ENCODE measurements at places on chromosomes 16 and 17. TPM values are rescaled to one million over a fixed set of nuclear protein-coding genes. Genes with fewer than 3 reads are reported as not detected.
A peak's percentile ranks its signal among the peaks of the same experiment; 100 is the strongest.

The CFAP52 gene
- not detected for total RNA-seq

The RNF222 gene
- total RNA-seq = not detected

The MSLN gene
- not detected for total RNA-seq

The CACNG1 gene
- total RNA-seq = not detected

The OR3A2 gene
- not detected for total RNA-seq

The PRAC1 gene
- not detected for total RNA-seq

DNA sequence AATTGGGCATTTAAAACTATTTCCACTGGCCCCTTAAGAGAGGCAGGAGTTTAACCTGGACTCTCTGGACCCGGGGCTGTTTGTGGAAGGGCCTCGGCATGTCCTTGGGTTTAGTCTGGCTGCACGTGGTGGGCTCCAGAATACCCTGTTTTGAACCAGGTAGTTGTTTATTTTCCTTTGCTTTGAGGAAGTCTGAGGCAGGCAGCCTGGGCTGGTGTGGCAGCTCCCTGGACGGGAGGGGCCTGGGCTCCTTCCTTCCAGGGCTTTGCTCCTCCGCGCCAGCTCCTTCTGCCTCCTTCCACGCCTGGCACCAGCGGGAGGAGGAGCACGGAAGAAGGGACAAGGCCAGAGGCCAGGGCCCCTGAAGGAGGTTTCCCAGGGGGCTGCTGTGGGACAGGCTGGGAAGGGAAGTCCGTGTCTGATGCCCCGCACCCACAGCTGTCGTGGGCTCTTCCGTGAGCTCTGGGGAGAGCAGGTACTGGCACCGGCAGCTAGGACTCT is 15.5 kb downstream of the BANP start:
- peak; percentile 49 for DNase-seq

DNA sequence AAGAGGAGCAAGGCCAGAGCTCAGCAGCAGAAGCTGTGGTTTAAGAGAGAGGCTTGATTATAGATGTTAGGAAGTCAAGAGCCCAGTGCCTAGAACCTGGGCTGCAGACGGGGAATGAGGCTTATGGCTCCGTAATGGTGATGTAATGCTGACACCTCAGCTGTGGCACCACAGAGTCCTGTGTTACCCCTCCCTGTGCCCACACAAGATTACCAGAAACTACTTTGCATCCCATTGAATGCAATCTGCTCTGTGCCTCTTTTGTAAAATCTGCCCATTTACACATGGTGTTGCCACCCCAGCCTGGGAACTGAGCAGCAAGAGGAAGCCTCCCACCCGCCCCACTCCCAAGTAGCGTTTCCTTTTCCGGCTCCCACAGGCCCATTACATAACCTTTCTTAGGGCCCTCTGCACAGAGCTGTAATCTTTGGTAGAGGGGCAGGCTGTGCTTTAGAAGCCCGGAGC is 57.0 kb downstream of the PITPNC1 start:
- DNase-seq = no peak

- no peak for DNase-seq
Observed at GRCh38 chr16:67397036-67397801, 3.9 kb upstream of the TPPP3 start.

DNA sequence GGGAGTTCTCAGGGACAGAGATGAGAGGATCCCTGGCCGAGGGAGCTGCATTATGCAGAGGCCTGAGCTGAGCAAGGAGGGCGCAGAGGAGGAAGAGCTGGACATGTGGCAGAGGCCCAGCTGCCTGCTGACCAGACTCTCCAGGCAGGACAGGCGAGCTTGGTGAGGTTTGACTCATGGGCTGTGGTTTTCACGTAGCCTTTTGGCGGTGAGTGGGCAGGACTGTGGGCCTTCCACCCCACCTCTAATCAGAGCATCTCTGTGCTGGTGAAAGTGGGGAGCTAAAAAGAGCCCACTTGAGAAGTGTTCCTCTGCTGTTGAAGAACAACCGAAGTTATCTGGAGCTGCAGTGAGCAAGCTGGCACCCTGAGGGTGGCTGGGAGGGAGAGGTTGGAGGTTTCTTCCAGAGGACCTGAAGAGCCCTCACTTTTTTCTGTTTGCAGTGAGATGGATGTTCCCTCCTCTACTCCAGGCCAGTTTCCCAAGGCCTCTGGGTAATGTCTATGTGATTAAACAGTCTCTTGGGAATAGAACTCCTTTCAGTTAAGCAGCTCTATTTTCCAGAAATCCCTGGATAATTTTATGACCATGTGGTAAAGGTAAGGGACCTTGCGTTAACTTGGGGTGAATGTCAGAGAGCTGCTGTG is 11.9 kb downstream of the EPN2 start:
- DNase-seq = peak; percentile 71

DNA sequence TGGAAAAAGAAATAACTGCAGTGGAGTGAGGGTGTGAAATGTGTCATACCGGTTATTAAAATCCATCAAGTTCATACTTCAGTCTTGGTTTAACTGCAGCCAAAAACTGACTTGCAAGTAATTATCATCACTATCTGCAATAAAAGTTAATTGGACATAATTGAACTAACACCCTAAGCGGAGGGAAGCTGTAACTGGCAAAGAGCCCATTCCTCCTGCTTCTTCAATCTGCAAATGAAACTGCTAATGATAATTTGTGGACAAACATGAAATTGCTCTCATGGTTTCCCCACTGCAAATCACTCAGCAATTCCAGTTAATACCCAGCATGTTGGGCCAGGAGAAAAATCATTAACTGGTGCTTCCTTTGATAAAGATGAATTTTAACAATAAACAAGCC is 46.5 kb downstream of the FAM222B start:
- no peak for DNase-seq

GRCh38 chr17:51820252-51820651 is 338.3 kb downstream of the CA10 start:
- DNase-seq = no peak

DNA sequence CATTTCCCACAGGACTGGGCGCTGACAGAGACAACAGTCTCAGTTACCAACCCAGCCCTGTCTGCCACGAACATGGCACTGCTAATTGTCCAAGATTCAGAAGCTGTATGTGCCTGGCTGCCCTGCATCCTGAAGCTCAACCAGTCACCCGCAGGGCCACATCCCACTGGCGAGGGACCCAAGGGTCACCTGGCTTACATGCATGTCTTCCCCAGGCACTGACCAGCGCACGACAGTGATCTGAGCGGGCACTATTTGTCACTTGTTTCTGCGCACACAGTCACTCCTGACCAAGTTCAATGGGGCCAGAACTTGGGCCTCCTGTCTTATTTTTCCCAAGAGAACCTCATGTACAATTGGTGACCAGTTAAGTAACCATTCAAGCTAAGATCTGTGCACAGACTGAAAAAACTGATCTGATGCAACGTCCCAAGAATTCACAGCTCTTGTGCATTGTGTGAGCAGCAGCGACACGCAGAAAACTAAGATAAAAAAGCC is 13.1 kb downstream of the USP7 start:
- no peak for DNase-seq

DNA sequence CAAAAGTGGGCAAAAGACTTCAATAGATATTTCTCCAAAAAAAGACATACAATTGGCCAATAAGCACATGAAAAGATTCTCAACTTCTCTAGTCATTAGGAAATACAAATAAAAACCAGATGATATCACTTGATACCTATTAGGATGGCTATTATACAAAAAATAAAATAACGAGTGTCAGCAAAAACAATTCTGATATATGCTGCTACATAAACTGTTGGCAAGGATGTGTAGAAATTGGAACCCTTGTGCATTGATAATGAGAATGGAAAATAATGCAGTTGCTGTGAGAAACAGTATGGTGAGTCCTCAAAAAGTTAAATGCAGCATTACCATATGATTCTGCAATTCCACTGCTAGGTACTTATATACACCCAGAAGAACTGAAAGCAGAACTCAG is 80.6 kb downstream of the BRIP1 start:
- no peak for DNase-seq

DNA sequence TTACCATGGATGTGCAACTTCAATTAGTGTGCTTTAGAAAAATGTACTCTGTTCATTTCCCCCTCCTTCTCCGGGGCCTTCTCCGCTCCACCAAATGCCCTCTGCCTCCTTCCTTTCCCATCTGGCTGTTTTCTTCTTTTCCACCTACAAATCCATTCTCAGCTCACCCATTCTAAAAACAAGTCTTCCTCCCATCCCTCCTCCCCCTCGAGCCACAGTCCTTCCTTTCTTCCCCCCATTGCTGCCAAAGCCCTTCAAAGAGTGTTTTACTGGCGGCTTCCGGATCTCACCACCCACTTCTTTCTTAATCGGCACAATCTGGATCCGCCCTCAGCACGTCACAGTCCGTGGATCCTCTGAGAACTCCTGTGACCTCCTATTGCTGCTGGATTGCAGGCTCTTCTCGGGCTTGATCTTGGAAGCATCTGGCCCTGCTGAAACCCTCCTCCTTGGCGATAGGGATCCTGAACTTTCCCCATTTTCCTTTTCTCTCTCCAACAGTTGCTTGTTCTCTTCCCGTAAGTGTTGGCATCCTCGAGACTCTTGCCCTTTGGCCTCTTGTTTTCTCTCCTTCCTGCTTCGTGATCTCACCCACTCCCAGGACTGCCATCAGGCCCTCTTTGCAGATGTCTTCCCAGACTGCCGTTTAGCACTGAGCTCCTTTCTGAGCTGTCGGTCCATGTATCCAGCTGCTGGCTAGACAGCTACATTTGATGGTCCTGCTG is 36.0 kb upstream of the FBXO47 start:
- DNase-seq = no peak

DNA sequence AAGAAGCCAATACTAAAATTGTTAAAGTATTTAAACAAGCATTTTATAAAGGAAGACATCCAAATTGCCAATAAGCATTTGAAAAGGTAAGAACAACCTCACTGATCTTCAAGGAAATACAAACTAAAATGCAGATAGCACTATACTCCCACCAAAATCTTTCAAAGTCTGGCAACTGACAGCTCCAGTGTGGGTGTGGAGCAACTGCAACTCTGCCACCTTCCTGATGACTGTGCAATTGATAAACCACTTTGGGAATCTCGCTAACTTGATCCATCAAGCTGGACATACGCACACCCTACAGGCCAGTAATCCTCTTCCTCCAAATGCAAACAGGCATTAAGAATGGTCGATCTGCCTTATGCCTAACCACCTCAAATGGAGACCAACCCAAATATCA is 31.9 kb downstream of the LITAFD start:
- DNase-seq = no peak

- no peak for DNase-seq
Observed at GRCh38 chr16:4660454-4661007, 32.8 kb upstream of the NUDT16L1 start.

DNA sequence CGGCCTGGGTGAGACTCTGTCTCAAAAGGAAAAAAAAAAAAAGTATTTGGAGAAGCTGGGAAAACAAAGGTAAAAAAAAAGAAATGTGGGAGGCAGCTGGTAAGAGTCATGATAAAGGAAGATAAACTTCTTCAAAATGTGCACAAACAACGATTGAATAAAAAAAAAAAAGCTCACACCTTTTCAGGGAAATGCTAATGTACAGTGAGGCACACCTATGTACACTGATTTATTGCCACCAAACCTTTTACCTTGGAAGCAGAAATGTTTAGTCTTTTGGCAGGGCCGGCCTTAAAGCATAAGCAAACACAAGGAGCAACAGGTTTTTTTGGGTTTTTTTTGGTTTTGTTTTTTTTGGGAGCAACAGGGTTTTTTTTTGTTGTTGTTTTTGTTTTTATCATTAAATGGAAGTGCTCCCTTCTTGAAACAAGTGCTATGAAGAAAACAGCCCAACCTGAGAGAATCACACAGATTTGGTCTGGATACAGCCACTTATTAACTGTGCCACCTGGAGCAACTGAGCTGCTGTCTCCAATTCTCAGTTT is 29.8 kb upstream of the KCNJ2 start:
- no peak for DNase-seq

- DNase-seq = no peak
Observed at GRCh38 chr17:29000973-29001372, 4.9 kb downstream of the SEZ6 start.

- no peak for DNase-seq
Observed at GRCh38 chr16:30485818-30486436, 13.4 kb downstream of the ITGAL start.

DNA sequence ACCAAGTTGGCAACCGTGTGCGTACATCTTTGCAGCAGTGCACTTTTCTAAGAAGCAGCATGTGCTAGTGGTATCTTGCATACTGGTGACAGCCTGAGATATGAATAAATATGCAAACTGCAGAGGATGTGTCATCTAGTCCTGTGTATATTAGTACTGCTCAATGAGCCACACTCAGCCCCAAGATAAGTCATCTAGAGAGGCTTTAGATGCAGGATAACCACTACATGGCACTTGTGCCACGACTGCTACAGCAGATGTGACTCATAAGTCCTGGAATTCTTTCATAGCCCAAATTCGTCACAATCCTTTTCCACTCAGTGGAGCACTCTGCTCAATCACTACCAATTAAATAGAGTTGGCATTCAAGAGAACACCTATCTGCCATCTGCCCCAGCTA is 171.5 kb downstream of the AXIN2 start:
- DNase-seq = peak; percentile 73

DNA sequence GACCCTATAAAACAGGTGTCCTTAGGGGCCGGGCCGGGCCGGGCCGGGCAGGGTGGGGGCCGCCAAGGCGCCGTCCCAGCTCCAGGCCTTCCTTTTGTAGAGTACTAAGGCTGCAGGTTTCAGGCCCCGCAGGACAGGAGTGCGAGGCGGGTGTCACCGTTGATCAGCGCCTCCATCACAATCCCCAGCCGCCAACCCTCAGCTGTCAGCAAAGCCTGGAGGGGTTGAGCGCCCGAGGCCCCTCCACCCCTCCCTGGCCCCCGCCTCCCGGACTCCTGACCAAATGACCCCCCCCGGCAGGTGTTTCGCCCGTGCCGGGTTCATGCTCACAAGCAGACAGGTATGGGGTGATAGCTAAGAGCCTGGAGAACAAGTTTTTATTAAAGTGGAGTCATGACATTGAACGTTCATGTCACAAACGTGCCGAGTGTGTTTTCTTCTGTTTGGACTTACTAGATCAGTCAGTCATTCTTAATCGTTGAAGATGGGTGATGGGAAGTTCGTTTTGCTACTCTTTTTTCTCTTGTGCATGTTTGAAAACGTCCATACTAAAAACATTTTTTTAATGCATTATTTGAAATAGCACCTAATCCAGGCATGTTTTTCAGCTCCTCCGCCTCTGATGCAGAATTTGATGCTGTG is 534 bp downstream of the ARL2BP start:
- DNase-seq = peak; percentile 62

GRCh38 chr17:43720311-43721060 is 38.1 kb downstream of the SOST start:
- peak; percentile 75 for DNase-seq

GRCh38 chr16:19184823-19185509 is 16.9 kb downstream of the SYT17 start:
- no peak for DNase-seq

DNA sequence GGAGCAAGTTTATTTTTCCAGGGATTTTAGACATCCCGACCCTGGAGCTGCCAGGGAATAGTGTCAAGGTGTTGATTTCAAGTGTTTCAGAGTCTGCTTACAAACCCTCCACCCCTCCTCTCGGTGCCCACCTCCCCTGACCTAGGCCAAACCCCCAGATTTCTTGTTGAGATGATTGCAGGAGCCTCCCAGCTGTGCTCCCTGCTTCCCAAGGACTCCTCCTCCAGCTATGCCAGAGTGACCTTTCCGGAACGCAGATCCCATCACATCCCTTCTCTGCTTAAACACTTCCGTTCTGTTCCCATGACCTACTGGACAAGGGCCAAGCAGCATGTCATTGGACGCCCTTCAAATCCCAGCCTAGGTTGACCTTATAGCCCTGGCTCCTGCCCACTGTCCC is 23.7 kb upstream of the CDH1 start:
- DNase-seq = no peak
